Motor neuron (in vitro differentiated cells): ENCODE measurements at places on chromosomes 5 and 9. TPM values are rescaled to one million over a fixed set of nuclear protein-coding genes. Genes with fewer than 3 reads are reported as not detected.

- peak; percentile 69 for ATAC-seq
These were observed 84.8 kb upstream of the PAM start for GRCh38 chr5:102670224-102670836.

DNA sequence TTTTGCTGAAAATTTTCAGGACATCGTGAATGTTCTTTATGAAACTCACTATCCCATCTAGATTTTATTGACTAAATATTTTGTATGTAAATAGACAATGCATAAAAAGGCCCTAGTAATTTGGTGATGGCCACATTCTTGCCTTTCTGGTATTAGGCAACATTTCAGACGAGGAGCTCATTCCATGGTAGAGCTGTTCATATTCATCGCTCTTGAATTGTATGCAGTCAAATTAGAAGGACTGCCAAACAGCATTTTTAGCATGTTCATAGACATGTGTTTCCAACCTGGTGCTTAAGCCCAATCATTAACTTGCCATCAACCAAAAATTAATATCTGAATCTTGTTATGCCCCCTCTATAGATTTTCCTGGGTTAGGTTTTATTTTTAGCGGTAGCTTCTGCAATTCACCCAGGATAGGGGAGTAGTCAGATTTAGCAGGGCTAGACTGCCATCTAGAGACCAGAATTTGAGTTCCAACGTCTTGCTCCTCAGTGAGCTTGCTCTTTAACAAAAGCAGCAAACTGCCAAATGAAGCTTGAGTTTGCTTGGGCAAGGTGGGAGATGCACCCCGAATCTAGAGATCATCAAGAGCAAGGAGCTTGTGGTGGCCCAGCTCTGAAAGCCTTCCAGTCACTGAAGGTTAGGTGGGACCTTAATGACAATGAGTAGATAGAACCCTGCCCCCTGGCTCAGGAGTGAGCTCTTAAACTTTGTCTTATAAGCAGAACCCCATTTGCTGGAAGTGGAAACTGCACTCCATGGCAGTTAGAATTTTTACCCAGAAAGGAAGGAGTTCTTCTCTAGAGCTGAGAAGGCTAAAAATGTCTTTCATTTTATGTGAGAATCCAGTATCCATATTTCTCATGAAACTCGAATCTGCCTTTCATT, 456.2 kb downstream of the RASEF start:
- no peak for ATAC-seq

- no peak for ATAC-seq
These were observed 651.4 kb downstream of the RAB3C start for GRCh38 chr5:59234236-59234635.

GRCh38 chr5:34756781-34757624, 82.0 kb upstream of the TTC23L start:
- ATAC-seq: peak; percentile 80

DNA sequence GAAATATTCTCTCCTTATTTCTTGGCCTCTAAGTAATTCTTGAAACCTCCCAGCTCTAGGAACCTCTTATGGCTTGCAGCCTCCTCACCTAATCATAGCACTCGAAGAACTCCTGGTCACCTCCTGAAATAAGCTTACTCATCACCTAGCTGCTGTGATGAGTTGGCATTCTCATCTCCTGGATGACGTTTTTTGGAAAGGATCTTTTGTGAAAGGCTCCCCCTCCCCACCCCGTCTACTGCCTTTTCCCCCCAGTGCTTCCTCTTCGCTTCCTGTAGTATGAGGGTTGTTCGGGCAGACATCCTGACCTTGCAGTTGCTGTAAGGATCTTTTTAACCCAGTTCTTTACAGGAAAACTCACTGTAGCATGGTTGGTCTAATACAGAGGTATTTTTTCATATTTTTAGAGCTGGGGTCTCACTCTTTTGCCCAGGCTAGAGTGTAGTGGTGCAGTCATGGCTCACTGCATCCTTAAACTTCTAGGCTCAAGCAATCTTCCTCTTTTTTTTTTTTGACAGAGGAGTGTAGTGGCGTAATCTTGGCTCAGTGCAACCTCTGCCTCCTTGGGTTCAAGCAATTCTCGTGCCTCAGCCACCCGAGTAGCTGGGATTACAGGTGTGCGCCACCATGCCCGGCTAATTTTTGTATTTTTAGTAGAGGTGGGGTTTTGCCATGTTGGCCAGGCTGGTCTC, 41.8 kb downstream of the ARHGAP26 start:
- ATAC-seq: no peak

- ATAC-seq: no peak
These were observed 194.4 kb downstream of the DEPDC1B start for GRCh38 chr5:60505373-60506171.

DNA sequence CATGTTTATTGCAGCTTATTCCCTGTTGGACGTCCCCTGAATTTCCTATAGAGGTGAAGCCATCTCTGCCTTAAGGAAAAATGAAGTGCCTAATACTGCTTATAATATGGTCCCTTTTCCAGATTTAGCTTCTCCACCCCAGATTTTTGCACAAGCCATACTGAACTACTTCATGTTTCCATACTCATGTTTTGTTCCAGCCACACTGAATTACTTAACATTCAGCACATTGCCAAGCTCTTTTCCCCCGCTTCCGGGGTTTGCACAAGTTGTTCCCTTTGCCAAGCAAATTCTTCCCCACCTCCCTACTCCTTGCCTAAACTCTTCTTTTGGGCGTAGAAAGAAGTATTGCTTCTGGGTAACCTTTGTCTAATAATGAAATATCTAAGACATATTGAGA, 1.7 kb upstream of the CNTRL start:
- ATAC-seq: no peak

DNA sequence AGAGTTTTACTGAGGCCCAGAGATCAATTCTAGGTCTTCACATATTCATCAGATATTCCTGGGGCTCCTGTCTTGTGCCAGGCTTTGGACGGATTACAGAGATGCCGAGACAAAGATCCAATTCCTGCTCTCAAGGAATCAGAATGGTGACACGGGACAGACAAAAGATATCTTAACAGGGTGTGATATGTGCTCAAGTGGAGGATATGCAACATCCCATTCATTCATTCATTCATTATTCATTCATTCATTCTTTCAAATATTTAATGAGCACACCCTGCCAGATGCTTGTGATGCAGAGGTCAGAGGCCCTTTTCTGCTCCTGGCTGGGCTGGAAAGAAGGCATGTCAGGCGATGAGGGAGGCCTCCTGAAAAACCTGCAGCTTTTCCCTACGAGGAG, 21.8 kb downstream of the LHX2 start:
- no peak for ATAC-seq

- no peak for ATAC-seq
These were observed 204.0 kb downstream of the DAB2IP start for GRCh38 chr9:121855476-121855875.

- ATAC-seq: peak; percentile 54
These were observed 34.4 kb upstream of the MRPS30 start for GRCh38 chr5:44774279-44774880.

DNA sequence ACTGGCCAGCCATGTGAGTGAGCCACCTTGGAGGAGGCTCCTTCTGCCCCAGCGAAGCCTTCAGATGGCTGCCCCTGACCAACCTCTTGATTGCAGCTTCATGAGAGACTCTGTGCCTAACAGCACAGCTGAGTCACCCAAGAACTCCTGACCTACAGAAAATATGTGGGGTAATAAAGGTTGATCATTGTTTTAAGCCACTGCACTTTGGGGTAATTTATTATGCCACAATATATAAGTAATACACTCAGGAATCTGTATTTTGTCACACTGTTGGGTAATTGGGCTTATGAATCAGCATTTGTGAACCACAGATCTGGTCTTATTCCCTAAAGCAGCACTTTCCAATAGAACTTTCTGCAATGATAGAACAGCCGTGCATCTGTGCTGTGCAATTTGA, 24.4 kb upstream of the VDAC1 start:
- no peak for ATAC-seq

DNA sequence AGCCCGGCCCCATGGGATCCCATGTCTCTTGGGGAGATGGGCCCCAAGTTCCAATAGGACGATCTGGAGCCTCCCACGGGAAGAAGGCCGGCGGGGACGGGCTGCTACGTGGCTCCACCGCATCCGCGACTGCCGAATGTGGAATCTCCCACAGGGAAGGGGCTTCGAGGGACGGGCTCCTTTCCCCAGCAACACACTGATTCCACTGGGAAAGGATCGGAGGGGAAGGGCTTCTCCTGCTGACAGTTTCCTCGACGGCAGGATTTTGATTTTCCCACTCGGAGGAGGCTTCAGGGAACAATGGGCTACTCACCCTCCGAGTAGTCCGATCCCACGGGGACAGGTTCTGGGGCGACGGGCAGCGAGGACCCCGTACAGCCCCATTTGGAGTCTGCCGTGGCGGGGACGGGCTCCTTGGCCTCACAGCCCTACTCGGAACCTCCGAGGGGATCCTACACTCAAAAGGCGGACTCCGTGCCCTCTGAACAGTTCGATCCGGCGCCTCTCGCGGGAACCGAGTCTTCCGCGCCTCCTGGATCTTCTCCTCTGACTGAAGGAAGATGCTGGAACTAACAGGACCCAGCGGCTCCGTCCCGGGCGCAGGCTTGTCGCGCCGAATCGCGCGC, 1.3 kb downstream of the PROB1 start:
- no peak for ATAC-seq

DNA sequence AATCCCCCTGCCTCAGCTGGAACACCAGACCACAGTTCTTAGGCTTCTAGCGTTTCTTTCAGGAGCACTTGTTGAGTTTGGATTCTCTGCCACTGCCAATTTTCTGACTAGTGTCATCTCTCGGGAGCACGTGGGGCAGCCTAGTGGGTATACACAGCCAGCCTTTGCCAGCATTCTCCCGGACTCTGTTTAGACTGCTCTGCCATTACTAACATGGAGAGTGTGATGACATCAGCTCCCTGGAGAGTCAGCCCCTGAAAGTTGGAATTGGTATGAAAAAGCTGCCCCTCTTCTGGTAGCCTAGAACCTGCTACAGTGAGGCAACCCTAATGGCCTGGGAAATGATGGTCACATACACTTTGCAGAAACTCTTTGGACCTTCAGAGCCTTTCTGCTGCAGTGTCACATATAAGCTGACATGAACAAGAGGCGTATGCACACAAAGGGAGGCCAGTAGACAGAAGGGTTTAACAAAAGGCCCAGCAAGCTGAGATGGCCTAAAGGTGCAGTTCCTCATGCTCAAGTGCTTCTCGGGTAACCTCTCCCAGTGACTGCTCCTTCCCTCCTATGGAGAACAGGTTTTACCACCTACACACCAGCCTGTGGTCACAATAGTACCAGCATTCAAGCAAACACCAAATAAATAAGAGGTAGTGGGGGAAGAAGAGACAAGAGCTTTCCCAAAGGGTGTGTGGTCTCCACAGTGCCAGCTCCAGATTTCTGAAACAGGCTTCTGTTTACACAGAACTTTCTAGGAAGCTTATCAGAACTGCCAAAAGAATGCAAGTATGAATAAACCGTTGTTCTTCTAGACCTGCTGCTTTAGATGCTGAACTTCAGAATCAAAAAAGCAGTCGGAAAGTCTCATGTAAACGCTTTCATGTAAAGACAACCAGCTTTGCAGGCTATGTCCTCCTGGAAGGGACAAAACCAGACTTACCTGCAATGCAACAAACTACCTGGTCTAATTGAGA, 16.5 kb downstream of the SPACA9 start:
- peak; percentile 67 for ATAC-seq

DNA sequence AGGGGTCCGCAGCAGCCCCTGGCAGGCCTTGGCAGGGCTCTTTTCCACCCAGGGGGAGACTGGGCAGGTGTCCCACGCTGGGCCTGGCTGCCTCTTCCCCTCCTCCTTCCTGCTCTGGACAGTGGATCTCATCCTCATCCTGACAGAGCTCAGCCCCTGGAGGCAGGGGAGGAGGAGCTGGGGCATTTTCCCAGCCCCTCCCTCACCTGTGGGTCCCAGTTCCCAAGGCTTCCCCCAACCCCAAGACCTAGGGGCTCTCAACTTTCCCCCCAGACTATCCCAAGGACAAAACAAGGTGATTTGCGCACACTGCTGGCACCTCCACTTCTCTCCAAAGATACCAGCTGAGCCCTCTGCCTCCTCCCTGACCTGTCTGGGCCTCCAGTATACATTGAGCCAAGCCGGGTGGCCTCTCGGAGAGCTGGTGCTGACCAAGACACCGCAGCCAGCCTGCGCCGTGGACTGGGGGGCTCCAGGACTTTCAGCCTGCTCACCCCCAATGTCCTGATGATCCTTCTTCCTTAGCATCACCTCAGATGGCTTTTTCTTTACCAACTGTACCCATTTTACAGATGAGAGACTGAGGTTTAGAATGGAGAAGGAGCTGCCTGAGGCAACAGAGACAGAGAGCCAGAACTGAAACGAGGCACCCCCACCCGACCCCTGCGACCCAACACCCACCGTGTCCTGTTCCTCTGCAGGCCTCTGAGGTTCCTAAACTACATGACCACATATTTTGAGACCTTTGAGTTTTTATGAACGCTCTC, 126.6 kb downstream of the BARX1 start:
- ATAC-seq: peak; percentile 2

- no peak for ATAC-seq
These were observed 252.2 kb downstream of the PIK3R1 start for GRCh38 chr5:68467794-68468193.

GRCh38 chr9:69376651-69377050, 51.6 kb downstream of the ENTREP1 start:
- peak; percentile 69 for ATAC-seq

Gene UBE2QL1
- total RNA-seq: 27.9 and 29.3 TPM in 2 replicates

Gene KCNN2
- total RNA-seq: 0.52 and 0.68 TPM in 2 replicates

Gene NTRK2
- 238 and 307 TPM in 2 replicates for total RNA-seq

Gene FBXO10
- total RNA-seq: 12.2 and 12.3 TPM in 2 replicates
